T-cell (primary cell): ENCODE measurements at places on chromosomes 1 and 21. TPM values are rescaled to one million over a fixed set of nuclear protein-coding genes. Genes with fewer than 3 reads are reported as not detected.

GRCh38 chr21:26597031-26597430 is 23.9 kb upstream of the CYYR1 start:
- no peak for DNase-seq

DNA sequence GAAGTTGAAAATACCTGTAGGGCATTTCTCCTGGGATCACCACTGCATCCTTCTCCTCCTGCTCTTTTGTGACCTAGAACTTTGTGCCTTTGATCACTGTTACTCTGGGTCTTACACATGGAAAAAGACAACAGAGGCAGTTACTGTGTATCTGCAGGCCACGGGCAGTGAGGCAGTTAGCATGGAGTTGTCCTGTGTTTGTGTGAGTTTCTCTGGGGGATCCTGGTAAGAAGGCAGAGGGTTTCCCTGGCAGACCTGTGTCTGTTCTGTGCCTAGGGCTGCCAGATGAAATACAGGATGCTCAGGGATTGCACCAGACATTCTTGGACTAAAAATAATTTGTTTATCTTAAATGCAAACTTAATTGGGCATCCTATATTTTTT is 44.4 kb upstream of the SCCPDH start:
- DNase-seq = no peak

The AGT gene
- 1.2 TPM for total RNA-seq

GRCh38 chr1:40045182-40045581 is 4.7 kb downstream of the CAP1 start:
- DNase-seq = no peak

GRCh38 chr1:25906644-25907300 is 553 bp upstream of the STMN1 start:
- no peak for DNase-seq

DNA sequence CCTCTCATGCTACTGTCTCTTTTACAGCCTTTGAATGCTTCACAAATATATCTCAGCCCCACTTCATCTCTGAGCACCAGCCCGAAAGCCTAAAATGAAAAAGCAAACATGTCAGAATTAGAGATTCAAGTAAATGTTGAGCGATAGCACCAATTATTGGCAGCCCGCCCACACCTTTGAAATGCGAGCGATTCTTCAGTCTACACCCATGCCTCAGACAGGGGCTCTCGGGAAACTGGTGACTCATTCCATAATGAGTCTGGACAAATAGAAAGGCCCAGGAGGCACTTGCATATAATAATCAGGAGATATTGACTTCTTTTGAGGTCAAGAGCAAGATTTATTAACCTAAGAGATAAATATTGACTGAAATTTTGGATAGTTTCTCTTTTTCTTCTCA is 487.3 kb upstream of the PTBP2 start:
- DNase-seq = no peak

The HES3 gene
- not detected for total RNA-seq

The GPR25 gene
- total RNA-seq = 1.8 TPM

DNA sequence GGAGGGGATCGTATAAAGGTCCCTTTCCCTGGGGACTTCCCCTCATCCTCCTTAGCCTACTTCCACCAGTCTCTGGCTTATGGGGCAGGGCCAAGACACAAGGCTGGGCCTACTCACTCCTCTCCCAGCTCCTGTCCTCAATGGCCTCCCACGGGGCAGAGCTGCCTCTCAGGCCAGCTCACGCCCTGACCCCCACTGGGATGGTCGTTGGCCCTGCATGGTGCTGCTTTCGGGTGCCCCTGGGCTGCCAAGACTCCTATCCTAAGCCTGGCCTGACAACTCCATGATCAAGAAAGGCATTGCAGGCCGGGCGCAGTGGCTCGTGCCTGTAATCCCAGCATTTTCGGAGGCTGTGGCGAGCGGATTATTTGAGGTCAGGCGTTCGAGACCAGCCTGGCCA is 6.2 kb downstream of the CPLANE2 start:
- DNase-seq = no peak

GRCh38 chr1:202010180-202011015 is at the start of gene ELF3:
Gene ELF3 (plus strand): TSS chr1:202010587. CDS start chr1:202011137, 550 bp downstream.
- no peak for DNase-seq

DNA sequence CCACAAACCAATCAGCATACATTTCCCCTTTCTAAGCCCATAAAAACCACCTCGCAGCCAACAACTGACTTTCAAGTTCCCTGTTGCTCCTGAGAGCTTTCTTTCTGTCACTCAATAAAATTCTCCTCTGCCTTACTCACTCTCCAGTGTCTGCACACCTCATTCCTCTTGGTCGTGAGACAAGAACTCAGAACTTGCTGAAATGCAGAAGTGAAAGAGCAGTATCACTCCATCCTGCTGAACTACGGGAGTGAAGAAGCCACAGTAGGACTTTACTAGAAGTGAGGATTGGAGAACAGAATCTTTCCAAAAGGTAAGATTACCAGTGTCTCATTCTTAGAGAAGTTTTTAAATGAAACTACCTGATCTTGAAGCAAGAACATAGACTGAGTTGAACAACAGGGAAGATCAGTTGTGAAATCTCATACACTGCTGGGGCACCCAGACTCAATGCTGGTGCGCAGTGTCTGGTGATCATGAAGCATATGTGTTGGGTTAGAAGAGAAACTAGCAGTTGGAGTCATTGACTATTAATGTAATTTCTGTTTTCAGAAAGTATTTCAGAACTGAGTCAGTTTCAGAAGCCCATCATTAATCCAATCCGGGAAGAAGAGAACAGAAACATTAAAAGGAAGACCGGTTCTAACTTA is 726.9 kb upstream of the TMPRSS15 start:
- DNase-seq = no peak

DNA sequence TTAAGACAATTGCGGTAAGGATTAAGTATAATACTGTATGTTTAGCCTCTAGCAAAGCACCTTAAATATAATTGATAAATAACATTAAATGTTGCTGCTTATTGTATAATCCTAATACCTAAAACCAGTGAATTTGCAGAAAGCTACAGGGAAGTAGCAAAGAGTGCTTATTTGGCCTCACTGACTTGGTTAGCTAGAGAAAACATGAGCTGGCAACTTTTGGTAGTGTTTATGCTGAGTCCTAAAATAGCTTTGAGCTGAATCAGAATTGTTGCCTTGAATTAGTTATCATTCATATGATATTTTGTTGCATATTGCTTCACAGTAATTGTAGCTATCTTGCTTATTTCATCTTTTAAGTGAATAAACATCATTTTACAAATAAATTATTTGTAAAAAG is 3.5 kb downstream of the TRIM67 start:
- no peak for DNase-seq

DNA sequence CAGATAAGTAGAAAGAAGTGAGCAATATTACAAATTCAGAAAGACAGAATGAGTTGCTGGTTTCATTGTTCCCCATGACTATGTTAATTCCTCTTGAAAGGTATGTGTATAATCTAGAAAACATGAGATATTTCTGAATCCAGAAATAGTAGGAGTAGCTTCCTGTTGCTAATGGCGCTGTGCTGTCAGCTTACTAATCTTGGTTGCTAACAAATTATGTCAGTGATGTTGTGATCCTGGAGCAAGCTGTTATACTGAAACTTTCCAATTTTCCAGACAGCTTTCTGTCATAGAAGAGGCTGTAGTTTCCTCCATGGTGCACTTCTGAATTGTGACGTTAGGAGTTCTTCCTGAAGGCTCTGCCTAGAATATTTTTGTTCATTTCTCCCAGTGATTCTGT is 372.3 kb downstream of the USP25 start:
- DNase-seq = no peak

GRCh38 chr21:8998946-8999681 is 1522.3 kb upstream of the TPTE start:
- DNase-seq = no peak

The GIPC2 gene
- 0.16 TPM for total RNA-seq

DNA sequence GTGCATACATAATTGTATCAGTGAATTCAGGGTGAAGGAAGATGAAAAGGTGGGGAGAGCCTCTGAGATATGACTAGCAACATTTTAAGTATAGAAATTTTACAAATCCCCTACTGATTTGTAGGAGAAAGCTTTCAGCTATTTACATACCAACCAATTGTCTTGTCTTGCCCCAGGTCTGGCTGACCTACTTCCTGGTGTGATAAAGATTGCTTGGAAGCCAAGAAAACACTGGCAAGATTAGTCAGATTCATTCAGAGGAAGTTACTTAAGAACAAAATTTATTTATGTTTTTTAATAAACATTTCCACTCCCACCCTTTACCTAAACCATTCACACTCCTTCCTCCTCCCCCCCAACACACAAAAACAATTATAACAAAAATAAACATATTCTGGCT is 17.5 kb downstream of the PTGS2 start:
- DNase-seq = no peak

- DNase-seq = no peak
Observed at GRCh38 chr21:38837806-38838461, 32.2 kb downstream of the ETS2 start.

- no peak for DNase-seq
Observed at GRCh38 chr1:39819091-39819812, 30.6 kb upstream of the BMP8B start.

- no peak for DNase-seq
Observed at GRCh38 chr1:73901738-73902137, 296.2 kb downstream of the LRRIQ3 start.
